ENCODE measurements at places on chromosomes 1 and 21.

DNA sequence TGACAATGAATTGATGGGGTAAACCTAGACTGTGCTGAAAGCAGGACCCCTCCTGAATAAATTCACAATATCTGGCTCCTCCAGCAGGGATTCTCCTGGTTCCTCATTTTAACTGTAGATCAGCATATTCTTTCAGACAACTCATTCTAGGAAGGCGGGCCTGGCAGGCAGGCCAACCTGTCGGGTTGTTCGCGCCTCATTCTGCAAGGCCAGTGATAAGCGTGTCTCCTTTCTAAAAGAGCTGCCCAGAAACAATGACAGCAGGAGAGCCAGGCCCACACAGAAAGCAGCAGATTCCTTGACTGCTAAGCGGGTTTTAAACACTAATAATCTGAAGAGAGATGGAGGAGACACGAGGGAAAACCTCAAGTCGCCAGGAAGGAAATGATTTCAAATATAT lies 70.0 kb downstream of the NTPCR start:
- no peak for DNase-seq

- DNase-seq, result no peak
Observed at GRCh38 chr1:56223968-56224367, 355.4 kb downstream of the PLPP3 start.

DNA sequence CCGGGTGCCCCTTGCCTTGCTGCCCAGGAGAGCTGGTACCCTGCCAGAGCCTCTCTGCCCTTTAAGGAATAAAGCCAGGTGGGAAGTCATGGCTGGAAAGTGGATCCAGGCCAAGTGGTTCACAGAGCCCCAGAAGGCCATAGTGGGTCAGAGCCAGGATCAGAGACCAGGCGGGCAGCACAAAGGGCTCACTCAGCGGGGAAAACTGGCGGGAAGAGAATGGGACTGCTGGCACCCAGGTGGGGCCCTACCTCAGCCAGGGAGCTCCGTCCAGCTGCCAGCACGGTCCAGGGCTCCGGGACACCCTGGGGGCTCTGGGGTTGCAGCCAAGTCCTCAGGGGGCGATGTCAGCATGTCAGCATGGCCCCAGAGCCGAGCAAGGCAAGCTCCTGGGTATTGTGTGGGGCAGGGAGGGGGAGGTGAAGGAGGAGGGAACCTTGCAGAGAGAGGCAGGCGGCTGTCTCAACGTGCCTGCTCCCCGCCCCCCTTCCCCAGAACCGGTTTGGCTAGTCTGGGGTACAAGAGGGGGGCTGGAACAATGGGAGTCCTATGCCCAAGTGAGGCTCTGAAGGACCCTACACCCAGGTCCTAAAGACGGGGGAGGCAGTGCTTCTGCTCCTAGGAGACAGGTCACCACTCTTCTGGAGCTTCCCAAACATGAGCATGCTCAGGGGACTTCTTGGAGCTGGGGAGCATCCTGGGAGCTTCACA lies at the start of gene ARHGEF19:
ARHGEF19 (minus strand) TSS at position 402 of the 711 bp plus-strand sequence. CDS start 3,598 bp downstream, outside the sequence.
- no peak for DNase-seq

- peak; percentile 83 for DNase-seq
Observed at GRCh38 chr1:11337580-11338073, 64.6 kb downstream of the UBIAD1 start.

GRCh38 chr1:150579945-150580642 lies 684 bp upstream of the MCL1 start:
- DNase-seq, result no peak

DNA sequence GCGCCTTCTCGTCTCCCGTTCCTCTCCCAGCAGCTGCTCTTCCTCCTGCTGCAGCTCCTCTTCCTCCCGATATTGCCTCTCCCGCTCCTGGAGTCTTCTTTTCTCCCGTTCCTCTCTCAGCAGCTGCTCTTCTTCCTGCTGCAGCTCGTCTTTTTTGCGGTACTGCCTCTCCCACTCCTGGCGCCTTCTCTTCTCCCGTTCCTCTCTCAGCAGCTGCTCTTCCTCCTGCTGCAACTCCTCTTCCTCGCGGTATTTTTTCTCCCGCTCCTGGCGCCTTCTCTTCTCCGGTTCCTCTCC lies 5.3 kb downstream of the TCHH start:
- DNase-seq, result no peak

DNA sequence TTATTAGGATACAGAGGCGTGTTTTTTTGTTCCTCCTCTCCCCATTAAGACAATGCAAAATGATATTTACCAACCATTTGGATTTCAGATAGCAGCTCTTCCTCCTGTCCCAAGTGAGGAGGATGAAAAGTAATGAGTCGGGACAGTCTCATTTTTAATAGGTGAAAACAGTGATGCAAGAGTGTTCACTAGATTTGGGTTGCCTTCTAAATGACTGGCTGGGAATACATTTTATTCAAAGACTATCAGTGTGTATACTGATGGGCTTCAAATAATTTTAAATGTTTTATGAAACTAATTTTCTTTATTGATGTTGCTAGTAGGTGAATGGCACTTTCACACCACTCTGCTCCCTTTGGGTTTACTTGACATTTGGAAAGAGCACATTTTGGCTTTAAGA lies 2.1 kb downstream of the RCOR3 start:
- no peak for DNase-seq

DNA sequence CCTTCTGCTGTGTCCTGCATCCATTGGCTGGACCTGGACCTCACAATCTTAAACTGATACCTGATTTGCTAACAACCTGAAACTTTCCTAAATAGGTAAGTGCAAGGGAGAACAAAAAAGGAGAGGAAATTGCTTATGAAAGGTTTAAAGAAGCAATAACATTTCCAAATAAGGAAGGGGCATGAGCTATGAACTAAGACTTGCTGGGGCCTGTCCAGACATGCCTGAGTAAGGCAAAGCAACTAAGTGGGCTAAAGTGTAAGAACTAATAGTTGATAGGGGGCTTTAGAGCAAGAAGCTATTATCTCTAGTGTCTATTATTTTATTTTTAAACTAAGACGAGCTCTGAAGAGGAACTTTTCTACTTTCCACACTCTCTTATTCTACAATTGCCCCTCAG lies 11.6 kb downstream of the JMJD4 start:
- DNase-seq, result no peak

DNA sequence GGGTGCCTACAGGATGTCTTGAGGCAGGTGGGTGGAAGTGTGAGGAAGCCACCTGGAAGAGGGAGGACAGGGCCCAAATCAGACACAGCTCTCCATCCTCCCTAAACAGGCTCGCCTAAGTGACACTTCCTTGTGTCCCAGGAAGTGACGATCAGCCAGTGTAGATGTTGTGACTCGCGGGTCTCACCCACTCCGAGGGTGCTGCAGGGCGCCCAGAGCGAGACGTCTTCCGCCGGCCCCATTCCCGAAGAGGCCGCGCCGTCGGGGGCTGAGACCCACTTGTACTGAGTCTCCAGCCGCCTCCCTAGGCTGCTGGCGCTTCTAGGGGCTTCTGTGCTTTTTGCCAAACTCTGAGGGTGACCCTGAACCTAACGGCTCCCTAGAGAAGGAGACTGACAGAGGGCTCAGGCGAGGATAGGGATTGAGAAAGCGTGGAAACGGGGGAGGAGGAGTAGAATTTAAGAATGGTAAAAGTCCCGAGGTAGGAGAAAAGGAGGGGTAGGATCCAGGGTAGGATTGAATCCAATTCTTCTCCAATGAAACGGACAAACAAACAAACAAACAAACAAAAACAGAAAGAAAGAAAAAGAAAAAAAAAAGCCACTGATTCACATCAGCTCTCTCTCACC lies 543 bp upstream of the MARK1 start:
- DNase-seq, result peak; percentile 10

GRCh38 chr1:29310616-29311180 lies 74.4 kb downstream of the PTPRU start:
- DNase-seq, result no peak

- DNase-seq, result no peak
Observed at GRCh38 chr1:203559523-203559922, 65.6 kb downstream of the OPTC start.

DNA sequence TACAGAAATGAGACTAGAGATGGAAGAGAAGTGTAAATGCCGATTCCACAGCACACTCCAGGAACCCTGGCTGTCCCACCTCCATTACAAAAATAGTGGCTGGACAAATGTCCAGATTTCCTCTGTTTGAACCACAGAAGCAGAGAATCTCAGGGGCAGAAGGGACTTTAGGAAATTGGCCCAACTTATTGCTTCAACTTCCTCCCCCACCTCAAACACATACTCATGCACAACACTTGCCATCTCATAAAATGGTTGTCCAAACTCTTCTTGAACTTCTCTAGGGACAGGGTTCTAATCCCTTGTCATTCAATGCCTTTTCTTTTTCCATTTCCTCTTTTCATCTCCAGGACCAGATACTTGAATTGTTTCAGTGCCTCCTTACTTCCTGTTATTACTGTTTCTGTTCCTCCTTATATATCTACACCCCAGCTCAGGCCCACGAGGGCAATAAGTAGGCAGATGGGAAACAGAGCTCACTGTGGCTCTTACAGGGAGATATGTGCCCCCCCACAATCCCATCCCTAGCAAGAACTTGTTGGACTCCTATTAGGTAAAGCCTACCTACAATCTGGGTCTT lies 8.5 kb upstream of the B4GALT3 start:
- no peak for DNase-seq

DNA sequence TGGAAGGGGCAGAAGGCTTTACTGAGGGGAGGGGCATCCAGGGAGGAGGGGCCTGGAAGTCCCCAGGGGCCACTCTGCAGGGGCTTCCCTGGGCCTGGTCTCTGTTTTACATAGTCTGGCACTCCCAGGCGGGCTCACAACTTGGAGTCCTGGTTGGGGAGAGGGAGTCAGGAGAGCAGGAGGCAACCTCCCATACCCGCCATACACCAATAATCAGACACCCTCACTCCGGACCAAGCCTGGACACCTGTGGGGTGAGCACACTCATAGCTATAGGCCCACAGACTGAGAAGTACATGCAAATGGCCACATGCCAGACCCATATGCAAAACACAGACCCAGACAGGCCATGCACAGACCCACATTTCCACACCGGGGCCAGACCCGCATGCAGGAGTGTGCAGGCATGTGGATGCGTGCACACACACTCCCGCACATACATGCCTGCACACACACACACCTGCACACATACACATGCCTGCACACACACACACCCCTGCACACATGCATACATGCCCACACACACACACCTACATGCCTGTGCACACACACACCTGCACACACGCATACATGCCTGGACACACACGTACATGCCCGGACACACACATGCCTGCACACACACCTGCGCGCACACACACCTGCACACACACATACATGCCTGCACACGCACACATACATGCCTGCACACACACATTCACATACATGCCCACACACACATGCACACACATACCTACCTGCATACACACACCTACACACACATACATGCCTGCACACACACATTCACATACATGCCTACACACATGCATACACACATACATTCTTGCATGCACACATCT lies 89.5 kb upstream of the RUNX3 start:
- no peak for DNase-seq

DNA sequence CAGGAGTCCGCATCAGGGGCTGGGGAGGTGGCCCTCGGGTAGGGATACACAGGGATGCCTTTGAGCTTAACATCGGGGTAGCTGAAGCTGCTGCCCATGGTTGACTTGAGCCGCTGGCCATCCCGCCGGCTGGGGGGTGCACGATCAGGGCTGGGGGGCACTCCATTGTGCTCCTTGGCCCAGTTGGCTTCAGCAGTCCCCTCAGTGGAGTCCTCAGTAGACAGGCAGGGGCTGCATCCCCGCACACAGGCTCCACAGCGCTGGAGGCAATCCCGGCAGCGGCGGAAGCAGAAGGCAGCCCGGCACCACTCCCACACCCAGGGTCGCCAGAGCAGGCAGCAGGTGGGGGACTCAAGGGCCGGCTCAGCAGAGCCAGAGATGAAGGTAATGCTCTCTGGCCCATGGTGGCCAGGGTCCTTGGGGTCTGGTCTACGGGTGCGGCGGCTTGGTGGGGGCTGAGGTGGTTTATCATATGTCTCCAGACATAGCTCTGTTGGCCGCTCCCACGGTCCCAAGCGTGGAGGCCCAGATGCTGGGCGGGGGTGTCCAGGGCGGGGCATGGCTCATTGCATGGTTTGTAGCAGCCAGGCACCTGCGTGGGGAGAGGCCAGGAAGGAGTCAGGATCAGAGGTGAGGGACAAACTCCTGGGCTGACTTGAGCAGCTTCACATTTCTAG lies 8.3 kb downstream of the KDF1 start:
- no peak for DNase-seq

DNA sequence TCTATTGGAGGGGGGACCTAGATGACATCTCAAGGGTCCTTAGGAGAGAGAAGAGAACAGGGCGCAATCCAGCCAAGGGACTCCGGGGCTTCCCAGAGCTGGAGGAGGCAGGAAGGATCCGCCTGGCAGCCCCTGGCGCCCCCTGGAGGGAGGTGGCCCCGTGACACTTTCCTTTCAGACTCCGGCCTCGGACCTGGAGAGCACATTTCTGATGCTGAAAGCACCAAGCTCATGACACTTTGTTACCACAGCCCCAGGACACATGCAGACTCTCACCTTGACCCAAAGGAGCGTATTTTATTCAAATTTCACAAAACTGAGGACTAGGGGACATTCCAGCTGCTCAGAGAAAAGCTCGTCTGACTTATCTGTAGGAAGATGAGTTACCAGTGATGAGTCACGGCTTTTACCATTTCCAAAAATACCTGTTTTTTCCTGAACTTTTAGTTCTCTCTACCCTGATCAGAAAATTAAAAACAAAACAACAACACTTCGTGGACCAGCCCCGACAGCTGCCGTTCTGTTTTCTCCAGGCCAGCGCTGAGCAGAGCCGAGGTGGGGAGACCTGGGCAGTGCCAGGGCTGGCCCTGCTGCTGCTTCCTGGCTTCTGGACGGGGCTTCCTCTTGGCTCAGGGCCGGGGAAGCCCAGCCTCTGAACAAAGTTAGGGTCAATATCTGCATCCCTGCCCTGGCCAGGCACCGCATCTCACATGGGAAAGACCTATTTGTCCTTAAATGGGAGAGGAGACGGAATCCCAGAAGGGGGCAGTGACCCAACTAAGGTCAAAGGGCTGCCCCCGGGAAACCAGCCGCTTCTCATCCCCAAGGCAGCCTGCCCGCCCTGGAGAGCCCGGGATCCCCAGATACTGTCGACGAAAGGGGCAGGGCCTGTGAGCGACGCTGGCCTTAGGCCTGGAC lies 21.6 kb upstream of the POFUT2 start:
- peak; percentile 71 for DNase-seq
